ENCODE measurements at places on chromosomes 1 and 21. TPM values are rescaled to one million over a fixed set of nuclear protein-coding genes. Genes with fewer than 3 reads are reported as not detected.

- DNase-seq: no peak
Observed at GRCh38 chr1:197152662-197153061, 6.2 kb upstream of the ASPM start.

GRCh38 chr1:234357831-234358230, 15.4 kb upstream of the COA6 start:
- DNase-seq: no peak

DNA sequence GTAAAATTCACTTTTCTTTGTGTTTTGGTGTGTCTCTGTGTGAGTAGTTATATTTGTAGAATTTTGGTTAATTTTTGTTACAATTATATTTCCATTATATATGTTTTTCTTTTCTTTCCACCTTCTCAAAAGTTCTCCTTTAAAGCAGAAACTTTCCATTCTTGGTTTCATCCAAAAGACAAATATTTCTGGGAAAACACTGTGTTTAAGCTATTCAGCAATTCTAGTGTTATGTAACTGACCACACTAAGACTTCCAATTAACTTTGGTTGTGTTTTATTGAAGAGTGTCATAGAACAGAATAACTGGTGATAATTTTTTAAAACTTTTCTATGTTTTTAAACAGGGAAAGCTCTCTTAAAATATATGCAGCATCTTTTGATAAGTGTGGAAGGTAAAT, 13.6 kb upstream of the RGL1 start:
- no peak for DNase-seq

GRCh38 chr21:18636897-18637296, 233.3 kb upstream of the TMPRSS15 start:
- DNase-seq: no peak

- no peak for DNase-seq
Observed at GRCh38 chr1:198153103-198153502, 3.7 kb upstream of the NEK7 start.

- DNase-seq: no peak
Observed at GRCh38 chr1:231274119-231274825, 33.3 kb downstream of the GNPAT start.

- DNase-seq: no peak
Observed at GRCh38 chr21:42398436-42399028, 2.7 kb upstream of the TMPRSS3 start.

DNA sequence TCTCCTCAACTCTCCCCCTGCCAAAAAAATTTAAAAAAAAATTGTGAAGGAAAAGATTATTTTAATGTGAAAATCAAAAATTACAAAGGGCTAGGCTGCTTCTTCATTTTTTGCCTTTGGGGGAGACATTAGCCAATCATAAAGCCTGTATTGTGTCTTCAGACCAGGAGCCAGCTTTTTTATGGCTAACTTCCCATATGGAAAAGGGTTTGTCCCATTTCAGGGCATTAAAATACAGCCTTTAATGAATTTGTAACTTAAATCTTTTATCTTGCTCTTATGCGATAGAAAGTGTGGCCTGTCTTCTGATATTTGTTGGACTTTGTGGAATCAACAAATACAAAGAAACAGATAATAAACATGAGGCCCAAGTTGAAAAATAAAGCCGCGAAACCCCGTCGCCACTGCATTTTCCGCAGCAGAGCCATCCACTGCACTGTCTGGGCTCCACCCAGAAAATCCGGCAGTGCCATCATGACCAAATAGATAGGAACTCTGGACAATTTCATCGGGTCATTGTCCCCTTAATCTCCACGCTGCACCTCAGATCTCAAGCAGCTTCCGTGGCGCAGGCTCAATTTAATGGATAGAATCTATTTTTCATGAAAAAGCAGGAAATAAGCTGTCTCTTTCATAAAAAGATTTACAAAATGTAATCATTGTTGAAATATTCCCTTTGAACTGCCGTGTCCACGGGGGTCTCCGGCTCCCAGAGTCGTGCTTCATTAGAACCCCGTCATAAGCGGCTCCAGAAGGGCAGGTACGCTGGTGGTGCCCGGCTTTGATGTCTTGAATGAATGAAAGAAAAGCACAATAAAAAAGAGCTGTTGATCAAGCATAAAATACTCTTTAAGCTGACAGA, 277.6 kb downstream of the TM2D1 start:
- DNase-seq: no peak

DNA sequence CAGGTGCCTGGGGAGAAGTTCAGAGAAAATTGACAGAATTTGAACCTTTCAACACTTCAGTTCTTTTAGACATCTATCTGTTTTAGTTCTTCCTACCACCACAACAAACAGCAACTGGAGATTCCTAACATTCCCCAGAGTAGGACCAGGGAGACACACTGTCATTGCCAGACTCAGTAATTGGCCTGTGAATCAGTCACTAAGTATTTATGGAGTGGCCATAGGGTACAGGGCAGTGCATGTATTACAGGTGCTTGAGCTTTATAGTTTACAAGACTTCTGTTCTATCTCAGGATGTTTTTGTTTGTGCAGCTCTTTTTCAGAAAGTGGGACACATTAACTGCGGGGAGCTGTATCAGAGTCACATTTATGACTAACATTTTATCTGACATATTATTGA, 1.7 kb downstream of the CDC14A start:
- peak; percentile 37 for DNase-seq

DNA sequence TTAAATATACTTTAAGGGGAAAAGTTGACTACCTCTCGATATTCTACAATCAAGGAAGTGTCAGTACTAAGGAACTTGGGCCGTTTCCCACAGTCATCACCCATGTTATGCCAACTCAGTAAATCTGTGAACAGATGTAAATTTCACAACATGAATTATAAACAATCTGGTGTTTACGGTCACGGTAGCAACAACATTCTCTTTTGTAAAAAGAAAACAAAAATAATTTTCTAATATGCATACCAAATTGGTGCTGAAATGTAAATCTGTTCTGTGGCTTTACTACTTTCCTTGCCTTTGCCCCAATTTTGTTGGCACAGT, 1.2 kb downstream of the SH3GLB1 start:
- DNase-seq: peak; percentile 6

- no peak for DNase-seq
Observed at GRCh38 chr1:44812822-44813543, 4.7 kb downstream of the BTBD19 start.

DNA sequence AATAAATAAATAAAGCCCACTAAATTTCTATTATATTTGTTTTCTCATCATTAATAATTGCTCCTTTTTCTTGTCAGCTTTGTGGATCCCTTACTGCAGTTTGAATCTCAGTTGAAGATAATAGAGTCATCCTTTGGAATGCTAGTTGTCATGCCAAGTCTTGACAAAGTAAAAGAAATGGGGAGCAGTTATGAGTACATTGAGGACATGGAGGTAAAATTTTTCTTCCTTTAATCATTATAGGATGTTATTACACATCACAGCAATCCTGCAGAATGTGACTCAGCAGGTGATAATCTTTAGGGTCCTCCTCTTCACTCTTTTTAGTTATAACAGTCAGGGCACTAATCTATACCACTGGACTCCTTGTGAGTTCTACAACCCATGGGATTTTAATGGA, 24.1 kb downstream of the MROH9 start:
- no peak for DNase-seq

GRCh38 chr1:27609618-27610240, 5.8 kb upstream of the AHDC1 start:
- DNase-seq: no peak

DNA sequence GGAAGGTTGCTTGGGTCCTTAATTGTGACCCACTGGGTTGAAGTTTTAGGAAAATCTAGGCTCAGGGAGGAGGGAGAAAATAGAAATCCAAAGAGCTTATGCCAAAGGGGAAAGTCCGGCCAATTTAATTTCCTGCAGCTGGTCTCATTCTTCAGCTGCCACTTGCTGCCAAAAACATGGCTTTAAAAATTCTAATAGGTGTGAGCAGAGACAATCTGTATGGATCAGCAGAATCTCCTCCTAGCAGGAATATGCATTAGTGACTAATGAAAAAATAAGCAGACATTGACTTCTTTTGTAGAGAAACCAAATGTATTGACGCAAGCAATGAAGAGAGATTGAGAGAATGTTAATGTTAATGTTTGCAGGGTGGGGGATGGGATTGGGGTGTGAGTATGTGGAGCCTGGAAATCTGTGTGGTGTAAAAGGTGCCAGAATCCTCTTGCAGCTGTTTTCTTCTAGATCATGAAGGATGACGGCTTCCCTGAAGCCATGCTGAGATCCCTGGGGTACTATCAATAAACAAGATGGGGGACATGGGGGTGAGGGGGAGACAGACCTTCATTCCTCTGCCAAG, 35.3 kb downstream of the VWA5B1 start:
- no peak for DNase-seq

DNA sequence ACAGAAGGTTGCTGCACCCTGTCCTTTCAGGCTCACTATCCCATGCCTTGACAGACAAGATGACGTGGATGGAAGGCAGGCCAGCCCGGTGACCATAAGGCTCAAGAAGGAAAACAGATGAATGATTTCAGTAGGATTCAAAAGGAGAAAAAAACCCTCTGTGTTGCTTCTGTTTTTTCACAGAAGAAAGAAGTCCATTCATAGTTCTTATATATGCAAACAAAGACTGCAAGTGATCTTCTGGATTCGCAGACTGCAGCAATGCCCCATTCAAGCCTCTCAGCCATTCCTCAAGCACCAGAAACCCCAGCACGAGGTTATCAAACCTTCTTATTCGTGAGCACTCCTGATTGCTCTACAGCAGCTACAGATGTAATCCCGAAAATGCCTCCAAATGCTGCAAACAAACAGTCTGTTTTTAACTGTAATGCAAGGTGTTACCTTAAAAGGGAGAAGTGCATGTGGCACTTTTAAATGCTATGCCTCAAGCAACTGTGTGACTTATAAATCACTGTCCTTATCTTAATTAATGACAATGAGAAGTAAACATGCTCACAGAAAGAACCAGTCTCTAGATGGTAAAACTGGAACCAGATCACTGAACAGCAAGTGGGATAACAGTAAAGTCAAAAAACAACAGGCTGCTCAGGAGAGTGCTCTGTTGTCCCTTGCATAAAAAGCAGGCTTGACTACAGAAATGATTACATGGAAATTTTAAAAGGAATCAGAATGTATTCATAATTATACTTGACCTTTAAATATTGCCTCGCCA, 173.9 kb downstream of the HHIPL2 start:
- no peak for DNase-seq

DNA sequence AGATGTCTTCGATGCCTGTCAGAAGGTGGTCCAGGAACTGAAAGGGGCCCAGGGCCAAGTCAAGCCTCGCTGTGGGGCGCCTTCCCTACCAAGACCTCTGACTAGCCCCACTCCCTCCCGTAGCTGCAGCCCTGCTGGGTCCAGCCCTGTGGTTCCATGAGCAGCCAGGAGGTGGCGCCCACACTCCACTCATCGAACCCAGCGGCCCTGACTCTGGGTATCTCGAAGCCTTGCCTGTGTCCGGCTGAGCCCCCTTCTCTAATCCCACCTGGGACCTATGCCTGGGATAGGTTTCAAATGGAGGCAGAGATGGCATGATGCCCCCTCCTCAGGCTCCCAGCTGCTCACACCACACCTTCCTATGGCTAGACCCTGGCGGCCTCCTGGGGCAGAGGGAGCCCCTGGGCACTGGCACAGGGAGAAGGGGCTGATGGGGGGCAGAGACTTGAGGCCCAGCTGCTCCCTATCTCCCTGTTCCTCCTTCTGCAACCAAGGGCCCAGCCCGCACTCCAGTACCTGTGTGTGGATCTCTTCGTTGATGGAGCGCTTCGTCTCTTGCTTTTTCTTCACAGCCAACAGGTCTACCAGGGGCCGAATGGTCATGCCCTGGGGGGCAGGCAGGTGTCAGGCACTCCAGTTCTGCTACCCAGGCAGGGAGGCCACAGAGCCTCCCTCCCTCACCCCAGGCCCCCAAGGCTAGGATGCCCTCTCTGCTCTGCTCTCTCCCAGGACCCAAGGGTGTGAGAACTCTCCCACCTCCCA, 52.0 kb downstream of the SLC9A1 start:
- DNase-seq: peak; percentile 57

GRCh38 chr1:157512036-157512969, 40.0 kb downstream of the FCRL5 start:
- no peak for DNase-seq

NMNAT2 gene
- polyA plus RNA-seq: 4.2 TPM

WDR3 gene
- 33.2 TPM for polyA plus RNA-seq

ZBTB7B gene
- polyA plus RNA-seq: 11.5 TPM

SPRR2G gene
- not detected for polyA plus RNA-seq

LRRC53 gene
- polyA plus RNA-seq: not detected

TMEM61 gene
- polyA plus RNA-seq: 0.83 TPM
